Fibroblast of the aortic adventitia (primary cell): ENCODE measurements at places on chromosomes 6 and 20.

DNA sequence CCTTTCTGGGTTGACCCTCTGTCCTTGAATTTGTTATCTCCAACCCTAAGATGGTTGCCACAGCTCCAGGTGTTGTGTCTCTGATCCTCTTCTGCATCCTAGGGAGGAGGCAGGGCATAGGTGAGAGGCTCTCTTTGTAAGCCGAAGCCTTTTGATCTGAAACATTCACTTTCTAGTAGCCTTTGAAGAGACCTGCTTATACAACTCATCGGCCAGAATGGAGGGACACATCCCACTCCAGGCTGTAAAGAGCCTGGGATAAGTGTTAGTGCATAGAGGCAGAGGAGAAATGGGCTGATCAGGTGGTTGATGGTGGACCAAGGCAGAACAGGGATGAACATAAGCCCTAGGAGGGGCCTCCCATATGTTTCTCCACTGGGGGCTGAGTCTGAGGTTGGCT is 137.1 kb upstream of the KCNG1 start:
- no peak for DNase-seq

- DNase-seq, result no peak
These were observed 95.8 kb downstream of the TMEM242 start for GRCh38 chr6:157227202-157228166.

GRCh38 chr6:33820243-33820642 is 16.4 kb upstream of the MLN start:
- DNase-seq, result no peak

GRCh38 chr6:132218059-132218696 is 183.1 kb downstream of the MOXD1 start:
- peak; percentile 67 for DNase-seq

- DNase-seq, result no peak
These were observed 145.4 kb downstream of the DST start for GRCh38 chr6:56497240-56497639.

- peak; percentile 70 for DNase-seq
These were observed 35.1 kb upstream of the BTN3A2 start for GRCh38 chr6:26329763-26330511.

- peak; percentile 50 for DNase-seq
These were observed 2.5 kb downstream of the SMIM13 start for GRCh38 chr6:11096109-11096508.

DNA sequence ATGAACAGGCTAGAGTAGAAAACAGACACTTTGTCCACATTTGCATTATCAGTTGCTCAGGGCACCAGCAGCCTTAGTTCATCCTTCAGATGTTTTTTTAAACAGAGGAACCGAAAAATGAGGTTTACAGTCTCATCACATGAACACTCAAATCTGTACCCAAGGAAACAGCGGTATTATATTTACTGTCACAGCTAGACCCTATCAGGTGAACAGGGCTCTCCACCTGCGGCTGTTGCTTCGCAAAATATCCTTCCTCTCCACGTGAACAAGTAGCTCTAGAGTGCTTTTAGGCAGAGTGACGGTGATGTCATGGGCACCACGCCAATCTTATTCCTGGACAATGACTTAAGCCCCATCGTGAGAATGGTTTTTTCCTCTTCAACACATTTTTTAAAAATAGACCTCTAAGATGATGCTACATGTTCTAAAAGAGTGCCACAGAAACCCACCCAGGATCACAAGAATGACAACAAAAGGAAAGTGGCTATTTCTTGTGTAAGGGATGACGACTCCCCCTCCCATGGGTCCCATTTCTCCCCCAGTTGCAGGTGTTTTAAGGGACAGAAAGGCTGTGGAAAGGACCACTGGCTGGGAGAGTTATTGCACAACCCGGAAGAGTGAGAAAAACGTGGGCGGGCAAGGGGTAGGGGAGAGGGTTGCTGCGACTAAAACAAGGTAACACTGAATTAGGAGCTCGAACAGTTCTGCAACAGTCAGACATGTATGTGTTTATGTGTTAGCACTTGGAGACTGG is 77.7 kb downstream of the EFHC1 start:
- DNase-seq, result peak; percentile 63

DNA sequence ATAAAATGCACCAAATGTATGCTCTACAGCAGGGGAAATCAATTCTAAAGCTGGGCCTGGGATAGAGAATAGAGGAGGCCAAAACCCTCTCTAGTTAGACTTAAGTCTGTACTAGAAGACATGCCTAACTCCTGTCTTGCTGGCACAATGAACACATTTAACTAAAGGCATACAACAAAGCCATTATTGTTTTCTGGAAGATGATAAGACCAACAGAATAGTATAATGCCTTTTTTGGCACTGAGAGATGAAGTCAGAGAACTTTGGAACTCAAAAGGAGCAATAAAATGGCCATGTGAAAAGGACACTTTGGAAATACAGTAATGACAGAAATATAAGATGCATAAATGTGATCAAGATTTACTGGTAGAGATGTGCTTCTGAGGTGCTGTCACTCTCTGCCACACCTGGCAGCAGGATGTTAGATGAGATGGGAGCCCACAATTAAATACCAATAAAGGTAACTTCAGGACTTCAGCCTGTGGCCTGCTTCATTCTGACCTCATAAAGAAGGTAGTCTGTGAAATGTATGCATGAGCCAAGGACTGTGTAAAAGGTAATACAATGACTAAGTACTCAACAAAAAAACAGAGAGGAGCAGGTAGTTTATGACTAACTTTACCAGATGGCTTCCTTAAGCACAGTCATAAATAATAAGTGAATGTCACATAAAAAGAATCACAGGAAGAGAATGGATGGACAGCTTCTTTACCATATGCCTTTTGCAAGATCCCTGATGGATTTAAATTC is 333.4 kb downstream of the BCKDHB start:
- peak; percentile 22 for DNase-seq

DNA sequence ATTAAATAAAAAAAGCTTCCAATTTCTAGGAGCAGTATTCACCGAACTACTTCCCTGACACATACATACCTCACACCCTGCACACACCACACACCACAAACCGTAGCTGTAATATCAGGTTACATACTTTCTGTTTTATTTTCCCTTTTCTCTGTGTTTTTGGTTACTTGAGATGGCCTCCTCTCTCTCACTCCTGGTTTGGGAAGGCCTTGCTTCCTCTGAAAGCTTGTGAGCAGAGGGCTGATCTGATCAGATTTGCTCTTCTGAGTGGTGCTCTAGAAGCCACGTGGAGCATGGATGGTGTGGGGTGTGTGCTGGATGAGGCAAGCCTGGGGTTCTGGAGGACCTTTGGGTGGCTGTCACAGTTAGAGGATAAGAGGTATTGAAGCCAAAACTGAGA is 20.9 kb downstream of the UTRN start:
- no peak for DNase-seq

DNA sequence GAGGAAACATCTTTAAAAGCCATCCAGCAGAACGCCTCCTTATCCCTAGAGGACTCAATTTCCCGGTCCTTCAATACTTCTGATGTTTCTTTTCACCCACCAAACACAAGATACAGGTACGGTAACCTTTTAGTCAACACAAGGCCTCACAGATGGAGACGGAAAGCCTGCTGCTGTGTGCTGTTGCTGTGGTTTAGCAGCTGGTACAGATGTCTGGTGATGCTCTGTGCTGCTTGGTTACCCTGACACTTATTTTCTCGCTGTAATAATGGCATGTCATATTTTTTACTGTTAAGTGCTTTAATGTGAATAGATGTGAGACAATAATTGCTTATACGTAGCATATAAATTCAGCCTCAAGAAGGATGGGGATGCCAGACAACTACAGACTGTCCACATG is 25.3 kb downstream of the GMDS start:
- no peak for DNase-seq

DNA sequence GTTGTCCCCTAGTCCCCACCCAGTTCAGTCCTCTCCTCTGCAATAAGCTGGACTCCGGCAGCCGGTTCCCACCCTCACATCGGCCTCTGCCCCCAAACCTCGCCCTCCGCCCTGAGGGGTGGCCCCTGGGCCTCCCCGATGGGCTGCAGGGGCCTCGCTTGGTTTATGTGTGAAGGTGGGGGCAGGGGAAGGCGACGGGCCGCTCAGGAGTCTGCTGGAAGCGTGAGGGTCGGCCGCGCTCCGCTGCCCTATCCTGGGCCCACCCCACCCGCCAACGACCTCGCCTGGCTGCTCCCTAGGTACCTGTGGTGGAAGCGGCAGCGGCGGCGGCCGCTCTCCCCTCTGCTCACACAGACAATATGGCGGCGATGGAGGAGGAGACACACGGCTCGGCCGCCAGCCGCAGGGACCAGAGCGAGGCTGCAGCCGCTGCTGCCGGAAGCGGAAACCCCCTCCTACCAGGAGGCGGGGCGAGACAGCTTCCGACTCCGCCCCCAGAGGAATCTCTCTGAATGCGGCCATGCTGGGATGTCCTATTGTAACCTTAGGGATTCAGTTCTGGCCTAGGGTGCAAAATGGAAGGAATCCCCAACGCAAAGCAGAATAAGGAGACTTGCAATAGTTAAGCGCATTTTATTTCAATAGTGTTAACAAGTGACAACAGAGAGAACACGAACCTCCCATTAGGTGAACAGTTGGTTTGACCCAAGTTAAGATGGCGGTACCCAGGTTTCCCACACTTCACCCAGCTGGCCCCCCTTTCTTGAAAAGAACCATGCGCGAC is at the start of gene CSNK2A1:
Gene CSNK2A1, minus strand, starts transcription at position 422 of the 784 bp plus-strand sequence. CDS start 35,239 bp downstream, outside the sequence.
- DNase-seq, result peak; percentile 96

DNA sequence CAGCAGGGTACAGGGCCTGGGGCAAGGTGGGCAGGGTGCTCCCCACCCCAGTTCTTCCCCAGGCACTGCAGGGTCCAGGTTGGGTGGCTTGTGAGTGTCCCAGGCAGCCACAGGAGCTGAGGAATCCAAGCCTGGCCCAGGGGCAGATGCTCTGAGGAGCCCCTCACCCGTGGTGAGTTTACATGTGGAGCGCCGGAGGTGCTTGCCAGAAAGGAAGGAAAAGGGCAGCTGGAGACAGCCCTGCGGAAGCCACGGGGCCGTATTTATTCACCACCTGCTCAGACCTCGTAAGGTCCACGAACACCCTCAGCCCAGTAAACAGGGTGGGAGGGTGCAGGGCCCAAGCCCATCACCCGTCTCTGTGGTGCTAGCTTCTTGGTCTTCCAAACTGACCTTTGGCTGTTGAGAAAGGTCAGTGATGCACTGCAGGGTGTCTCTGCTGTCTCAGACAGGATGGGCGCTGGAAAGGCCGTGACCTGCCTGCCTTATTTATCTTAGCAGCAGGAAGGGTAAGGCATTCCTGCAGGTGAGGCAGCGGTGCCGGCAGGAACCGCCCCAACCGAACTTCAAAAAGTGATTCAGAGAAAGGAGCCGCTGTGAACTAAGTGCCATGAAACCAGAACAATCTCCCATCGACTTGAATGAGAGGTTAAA is 4.0 kb upstream of the FRMD1 start:
- DNase-seq, result no peak

DNA sequence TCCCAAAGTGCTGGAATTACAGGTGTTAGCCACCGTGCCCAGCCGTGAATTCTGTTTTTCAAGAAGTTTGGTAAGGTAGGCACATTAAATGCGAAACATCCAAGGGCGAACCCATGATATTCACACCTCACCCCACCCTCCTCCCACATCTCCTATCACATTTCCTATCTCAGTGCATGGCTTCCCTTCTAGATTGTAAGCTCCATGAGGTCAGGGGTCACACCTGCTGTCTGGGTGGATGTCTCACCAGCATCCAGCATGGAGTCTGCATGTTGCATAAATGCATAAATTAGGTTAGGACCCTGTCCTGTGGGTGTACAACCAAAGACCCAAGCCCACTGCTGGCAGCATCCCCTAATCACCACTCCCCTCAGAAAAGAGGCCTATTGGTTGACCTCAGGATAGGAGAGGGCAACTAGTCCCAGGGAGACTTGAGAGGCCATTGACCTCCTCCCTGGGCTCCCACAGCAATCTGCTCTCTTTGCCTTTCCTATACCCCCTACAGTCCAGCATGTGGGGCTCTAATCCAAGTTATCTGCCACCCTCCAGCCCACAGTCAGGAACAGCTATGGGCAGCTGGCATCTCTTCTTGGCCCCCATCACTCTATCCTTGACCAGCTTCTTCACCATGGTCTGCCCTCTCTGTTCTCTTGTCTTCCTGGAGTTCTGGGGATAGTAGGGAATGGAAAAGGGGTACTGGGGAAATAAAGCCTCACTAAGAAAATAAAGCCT is 4.2 kb downstream of the PRRT1 start:
- DNase-seq, result no peak

DNA sequence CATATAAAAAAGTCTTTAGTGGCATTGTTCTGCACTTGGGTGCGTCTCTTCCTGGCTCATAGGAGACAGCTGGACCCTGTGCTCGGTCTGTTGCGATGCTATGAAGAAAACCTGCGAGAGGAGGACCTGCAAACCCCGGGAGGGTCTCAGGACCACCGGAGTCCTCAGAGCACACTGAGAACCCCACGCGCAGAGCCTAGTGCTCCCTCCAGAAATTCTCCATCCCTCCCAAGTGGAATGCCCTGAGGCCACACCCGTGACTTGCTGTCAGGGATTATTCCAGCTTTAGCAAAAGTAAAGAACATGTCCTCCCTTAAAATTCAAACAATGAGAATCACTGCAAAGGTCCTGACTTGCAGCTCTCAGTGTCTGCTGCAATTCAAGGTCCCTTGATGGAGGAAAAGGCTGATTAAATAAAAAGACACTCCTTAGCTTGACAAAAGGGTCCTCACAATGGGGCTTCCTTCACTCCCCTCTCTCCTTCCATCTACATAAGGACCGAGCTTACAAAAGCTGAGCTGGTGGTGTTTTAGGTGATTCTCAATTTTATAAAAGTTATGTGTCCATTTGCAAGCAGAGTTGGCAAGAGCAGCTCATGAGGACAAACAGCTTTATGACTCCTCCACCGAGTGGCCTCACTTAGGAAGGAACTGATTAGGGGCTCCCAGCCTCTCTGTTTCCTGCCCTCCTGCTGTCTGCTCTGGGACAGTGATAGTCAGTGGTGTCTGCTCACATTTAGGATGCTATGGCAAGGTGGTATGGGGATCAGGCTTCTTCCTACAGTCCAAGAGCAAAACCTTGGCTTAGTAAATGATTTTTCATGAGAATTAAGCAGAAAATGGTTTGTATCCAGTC is 97.0 kb downstream of the RAMACL start:
- DNase-seq, result no peak

- DNase-seq, result peak; percentile 89
These were observed 319.7 kb upstream of the TCF21 start for GRCh38 chr6:133568970-133569889.

GRCh38 chr20:58017231-58017969 is 211.1 kb downstream of the ANKRD60 start:
- DNase-seq, result no peak

- DNase-seq, result no peak
These were observed 94.4 kb downstream of the PLCB4 start for GRCh38 chr20:9163251-9163650.

DNA sequence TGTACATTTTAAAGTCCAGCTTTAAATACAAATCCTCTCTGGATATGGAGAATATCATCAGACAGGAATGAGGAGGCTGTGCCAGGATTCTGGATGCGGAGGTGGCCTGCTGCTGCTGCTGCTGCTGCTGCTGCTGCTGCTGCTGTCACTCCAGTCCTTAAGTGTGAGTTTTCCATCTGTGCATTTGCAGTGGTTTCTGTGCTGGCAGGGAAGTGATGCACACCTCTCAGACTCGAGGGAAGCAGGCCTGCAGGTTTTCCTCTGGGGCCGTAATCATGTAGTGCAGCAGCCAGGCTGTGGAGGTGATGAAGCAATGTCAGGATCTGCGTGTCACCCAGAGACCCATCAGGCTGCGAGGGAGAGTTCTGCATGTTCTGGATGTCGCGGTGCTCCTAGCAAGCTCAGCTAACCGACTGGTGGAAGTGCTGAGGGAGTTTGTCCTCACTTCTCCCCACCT is 32.0 kb downstream of the CFAP61 start:
- DNase-seq, result no peak
